ENCODE measurements at places on chromosomes 6 and 20.

DNA sequence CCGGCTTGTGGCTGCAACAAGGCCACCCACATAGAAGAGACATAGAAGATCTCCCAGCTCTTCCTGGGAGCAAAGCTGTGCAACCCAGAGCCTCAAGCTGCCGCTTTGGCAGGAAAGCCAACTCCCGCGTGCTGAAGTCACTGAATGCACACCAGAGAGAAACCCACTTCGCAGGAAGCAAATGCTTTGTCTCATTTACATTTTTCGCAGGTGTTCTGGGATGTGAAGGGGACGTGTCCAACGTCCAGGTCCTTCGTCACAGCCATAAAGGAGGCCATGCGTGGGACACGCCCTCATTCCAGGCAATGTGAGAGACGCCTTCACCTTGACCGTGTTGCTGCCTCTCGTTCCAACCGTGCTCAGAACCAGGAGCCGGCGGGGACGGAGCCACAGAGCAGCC, 24.4 kb downstream of the KCNQ2 start:
- DNase-seq = no peak

GRCh38 chr6:14596410-14596809, 478.8 kb downstream of the CD83 start:
- DNase-seq = no peak

DNA sequence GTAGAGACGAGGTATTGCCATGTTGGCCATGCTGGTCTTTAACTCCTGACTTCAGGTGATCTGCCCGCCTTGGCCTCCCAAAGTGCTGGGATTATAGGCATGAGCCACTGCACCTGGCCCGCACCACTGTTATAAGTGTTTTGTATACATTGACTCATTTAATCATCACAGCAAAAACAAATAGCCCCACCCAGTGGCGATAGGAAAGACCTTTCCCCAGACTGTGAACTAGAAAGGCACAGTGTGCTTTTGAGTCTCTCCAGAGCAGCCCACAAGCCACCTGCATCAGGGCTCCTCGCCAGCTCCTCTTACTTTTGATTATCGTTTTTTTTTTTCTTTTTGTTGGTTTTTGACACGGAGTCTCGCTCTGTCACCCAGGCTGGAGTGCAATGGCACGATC, 27.9 kb upstream of the ZFP64 start:
- DNase-seq = no peak

- no peak for DNase-seq
Observed at GRCh38 chr6:44176762-44177509, 18.3 kb downstream of the CAPN11 start.

DNA sequence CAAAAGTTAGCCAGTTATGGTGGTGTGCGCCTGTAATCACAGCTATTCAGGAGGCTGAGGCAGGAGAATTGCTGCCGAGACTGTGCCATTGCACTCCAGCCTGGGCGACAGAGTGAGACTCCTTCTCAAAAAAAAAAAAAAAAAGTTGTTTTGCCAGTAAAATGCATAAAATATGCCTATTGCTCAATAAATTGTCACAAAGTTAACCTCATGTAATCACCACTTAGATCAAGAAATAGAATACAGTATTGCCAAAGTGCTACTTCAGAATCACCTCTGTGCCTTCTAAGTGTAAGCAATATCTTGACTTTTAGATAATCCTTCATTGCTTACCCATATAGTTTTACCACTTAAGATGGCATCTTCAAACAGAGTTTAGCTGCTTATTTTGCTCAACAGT, 80.7 kb downstream of the TRMT11 start:
- no peak for DNase-seq

- DNase-seq = no peak
Observed at GRCh38 chr20:53148771-53149147, 176.6 kb downstream of the TSHZ2 start.

- no peak for DNase-seq
Observed at GRCh38 chr6:150685860-150686259, 86.2 kb downstream of the PLEKHG1 start.

- DNase-seq = no peak
Observed at GRCh38 chr6:91240878-91241603, 654.2 kb upstream of the MAP3K7 start.

GRCh38 chr6:3137057-3137777, 18.7 kb downstream of the BPHL start:
- no peak for DNase-seq

DNA sequence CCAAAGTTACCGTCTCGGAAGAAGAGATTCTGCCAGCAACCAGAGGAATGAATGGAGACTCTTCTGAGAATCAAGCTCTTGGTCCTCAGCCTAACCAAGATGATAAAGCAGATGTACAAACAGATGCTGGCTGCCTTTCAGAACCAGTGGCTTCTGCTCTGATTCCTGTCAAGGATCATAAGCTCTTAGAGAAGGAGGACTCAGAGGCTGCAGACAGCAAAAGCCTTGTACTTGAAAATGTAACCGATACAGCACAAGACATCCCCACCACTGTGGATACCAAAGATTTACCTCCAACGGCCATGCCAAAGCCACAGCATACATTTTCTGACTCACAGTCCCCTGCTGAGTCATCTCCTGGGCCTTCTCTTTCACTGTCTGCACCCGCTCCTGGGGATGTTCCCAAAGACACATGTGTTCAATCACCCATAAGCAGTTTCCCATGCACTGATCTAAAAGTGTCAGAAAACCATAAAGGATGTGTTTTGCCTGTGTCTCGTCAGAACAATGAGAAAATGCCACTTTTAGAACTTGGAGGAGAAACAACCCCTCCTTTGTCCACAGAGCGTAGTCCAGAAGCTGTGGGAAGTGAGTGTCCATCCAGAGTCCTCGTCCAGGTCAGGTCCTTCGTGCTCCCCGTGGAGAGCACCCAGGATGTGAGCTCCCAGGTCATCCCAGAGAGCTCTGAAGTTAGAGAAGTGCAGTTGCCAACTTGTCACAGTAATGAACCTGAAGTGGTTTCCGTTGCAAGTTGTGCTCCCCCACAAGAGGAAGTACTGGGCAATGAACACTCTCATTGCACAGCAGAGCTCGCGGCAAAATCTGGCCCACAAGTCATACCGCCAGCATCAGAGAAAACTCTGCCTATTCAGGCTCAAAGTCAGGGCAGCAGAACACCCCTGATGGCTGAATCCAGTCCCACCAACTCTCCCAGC, 109.6 kb downstream of the RTN4IP1 start:
- DNase-seq = no peak

- DNase-seq = no peak
Observed at GRCh38 chr6:170166511-170167122, 124.3 kb downstream of the DLL1 start.

GRCh38 chr20:7714549-7714948, 225.7 kb downstream of the HAO1 start:
- no peak for DNase-seq

DNA sequence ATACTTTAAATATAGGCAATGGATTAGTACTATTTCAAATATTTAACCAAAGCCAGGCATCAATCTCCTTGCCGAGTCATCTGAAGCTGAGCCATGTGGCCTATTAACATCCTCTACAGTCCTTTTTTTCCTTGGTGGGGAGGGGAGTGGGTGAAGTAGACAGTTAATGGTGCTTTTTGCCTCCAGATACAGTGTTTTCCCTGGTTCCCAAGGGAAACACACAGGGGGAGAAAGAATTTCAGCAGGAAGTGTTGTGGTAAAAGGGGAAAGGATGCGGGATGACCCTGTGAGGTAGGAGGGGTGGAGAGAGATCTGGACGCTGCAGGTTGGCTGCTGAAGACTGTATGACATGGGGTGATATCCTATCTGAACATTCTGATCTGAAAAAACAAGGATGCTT, 9.6 kb downstream of the CLDN20 start:
- DNase-seq = no peak

- no peak for DNase-seq
Observed at GRCh38 chr20:8671370-8671961, 397.4 kb upstream of the PLCB4 start.

DNA sequence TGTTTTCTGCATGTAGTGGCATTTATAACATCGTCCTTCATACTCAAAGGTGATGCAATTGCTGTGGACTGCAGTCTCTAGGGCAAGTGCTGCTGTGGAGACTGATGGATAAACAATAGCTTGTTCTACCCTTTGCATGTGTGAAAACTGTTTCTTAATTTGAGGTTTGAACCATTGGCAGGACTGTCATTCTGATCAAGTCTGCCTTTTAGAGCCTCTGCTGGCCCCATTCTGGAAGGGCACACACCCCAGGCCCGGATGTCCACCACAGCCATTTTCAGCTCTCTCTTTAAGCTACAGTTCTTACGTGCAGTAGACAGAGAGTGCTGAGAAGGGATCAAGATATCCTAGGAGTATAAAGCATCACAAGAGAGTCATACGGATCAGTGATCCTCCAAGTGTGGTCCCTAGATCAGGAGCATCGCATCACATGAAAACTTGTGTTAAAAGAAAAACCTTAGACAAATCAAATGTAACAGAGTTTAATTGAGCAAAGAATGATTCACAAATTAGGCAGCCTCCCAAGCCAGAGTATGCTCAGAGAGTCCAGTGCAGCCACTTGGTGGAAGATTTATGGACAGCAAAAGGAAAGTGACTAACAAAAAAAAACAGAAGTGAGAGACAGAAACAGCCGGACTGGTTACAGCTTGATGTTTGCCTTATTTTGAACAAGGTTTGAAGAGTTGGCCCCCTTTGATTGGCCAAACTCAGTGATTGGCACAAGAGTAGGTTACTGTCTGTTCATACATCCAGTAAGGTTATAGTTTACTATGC, 52.0 kb downstream of the FRK start:
- no peak for DNase-seq

DNA sequence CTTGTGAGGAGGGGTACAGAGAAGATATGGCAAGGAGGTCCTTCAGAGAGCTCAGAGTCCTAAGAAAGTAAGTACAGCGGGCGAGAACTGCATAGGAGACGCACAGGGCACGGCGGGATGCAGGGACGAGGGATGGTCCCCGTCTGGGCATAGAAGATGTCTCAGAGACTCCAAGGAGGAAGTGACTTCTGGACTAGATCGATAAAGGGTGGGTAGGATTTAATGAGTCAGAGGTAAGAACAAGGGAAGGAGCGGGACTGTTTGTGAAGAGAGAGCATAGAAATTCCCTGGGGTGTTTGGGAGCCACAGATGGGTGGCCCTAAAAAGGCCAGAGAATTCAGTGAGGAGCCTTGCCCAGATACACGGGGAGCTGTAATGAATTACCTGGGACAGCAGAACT, 69.1 kb downstream of the FAM120B start:
- DNase-seq = no peak

DNA sequence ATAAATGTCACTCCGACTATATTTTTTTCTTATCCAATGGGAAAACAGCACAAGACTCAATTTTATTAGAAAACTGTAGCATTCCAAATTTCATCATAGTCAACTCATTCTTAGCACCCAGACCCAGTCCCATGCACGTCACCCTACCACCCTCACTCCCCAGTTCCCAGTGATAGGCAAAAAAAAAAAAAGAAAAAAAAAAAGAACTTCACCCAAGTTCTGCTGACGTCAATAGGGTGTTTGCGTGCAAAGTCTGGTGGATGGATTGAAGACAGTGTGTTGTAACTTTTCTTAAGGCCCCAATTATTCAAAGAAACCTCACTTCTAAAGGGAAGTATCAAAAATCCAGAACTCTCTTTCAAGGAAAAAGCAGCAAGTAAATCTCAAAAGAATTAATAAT, 213.9 kb upstream of the PRDM1 start:
- DNase-seq = no peak

DNA sequence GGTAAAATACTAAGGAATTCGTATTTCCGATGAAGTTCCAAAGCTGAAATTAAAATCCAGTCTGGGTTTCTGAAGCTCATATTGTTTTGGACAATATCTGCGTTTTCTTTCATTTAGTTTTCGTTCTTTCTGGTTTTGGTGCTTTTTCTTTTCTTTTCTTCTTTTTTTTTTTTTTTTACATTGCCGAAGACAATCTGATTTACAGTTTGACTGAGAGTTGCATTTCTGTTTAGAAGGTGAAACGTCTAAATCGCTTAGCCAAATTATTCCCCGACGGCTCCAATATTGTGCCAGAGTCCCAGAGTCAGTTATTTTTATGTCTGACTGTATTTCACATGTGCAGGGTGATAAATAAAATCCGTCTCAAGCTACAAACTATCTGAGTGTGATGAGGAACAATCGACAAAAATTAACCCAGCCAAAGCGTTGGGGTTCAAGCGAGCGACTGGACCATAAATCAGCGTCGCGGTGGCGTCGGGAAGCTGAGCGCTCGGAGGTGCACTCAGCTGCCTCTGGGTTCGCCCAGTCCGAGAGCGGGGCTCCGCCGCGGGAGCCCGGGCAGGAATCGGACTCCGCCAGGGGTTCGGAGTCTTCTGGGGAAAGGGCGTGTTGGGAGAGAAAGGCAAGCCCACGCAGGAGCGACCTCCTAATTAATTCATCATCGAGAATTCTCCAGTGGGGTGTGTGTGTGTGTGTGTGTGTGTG, 8.2 kb upstream of the TBX18 start:
- DNase-seq = no peak

GRCh38 chr6:89530982-89531381, 98.0 kb downstream of the ANKRD6 start:
- DNase-seq = no peak

- DNase-seq = no peak
Observed at GRCh38 chr6:398558-399078, 7.1 kb downstream of the IRF4 start.

GRCh38 chr6:30747902-30748769, 3.8 kb upstream of the IER3 start:
- no peak for DNase-seq

GRCh38 chr6:56581296-56581925, 61.3 kb downstream of the DST start:
- no peak for DNase-seq

DNA sequence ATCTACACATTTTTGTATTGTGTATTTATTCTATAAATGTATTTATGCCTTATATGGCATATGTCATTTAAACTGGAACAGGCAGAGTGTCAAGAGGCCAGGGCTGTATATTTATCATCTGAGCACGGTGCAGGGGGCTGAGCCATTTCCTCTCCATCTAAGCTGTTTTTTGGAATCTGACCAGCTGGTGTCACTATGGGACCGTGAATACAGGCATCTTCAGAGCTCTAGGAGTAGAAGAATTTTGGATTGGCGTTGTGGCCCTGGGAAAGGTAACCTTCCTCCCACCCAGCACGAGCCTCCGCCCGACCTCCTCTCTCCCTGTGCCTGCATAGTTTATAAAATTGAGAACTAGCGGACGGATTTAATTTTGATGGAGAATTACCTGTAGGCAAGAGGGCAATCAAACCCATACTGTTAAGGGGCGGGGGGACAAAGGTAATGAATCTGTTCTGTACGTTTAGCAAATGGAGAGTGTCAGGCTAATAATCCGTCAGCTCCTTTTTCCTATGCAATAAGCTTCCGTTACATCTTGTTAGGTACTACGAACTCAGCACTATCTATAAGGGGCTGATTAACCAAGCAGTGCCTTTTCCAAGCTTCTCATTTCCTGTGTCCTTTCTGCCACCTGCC, 29.0 kb upstream of the EEF1E1 start:
- DNase-seq = no peak

- DNase-seq = no peak
Observed at GRCh38 chr6:86859513-86859912, 77.8 kb upstream of the HTR1E start.

GRCh38 chr6:16894301-16894700, 133.0 kb upstream of the ATXN1 start:
- no peak for DNase-seq

All from nucleus accumbens (tissue), 56 donors.